ENCODE measurements at places on chromosomes 4 and X.

DNA sequence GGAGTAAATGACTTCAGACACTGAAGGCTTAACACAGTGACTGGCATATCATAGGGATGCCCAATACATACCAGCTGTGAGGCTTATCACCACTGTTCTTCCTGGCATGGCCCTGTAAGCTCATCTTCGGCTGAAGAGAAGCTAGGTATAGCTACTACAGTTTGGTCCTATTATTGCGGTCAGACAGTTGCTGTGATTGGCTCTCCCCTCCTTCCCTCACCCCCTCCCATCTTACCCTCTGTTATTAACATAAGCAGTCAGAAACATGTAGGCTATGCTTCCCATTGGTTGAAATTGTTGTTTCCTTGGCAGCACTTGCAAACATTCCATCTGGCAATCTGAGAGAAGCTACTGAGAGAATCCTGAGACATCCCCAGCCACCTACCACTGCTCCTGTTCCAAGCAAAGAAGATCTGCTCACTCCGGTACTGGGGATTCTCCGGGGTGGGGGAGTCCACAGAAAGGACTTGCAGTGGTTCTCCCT lies at the start of gene AKAP14:
TSS of gene AKAP14 (plus strand) at position 51 of the 484 bp plus-strand sequence. CDS start 7,331 bp downstream, outside the sequence.
- DNase-seq = peak; percentile 7

DNA sequence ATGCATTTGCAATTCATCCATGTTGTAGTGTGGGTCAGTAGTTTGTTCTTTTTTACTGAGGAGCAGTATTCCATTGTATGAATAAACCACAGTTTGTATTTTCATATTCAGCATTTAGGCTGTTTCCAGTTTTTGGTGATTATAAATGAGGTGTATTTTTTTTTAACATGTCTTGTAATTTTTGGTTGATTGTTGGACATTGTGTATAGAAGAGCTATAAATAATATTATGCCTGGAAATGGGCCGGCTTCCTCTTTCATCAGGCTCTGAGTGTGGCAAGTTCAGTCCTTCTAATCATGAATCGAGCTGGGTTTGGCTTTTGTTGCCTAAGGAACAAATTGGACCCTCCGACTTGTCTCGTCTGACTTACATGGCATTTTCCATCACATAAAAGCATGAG lies 115.7 kb downstream of the PSAPL1 start:
- no peak for DNase-seq

- DNase-seq = no peak
Observed at GRCh38 chr4:123116412-123116811, 194.0 kb upstream of the NUDT6 start.

DNA sequence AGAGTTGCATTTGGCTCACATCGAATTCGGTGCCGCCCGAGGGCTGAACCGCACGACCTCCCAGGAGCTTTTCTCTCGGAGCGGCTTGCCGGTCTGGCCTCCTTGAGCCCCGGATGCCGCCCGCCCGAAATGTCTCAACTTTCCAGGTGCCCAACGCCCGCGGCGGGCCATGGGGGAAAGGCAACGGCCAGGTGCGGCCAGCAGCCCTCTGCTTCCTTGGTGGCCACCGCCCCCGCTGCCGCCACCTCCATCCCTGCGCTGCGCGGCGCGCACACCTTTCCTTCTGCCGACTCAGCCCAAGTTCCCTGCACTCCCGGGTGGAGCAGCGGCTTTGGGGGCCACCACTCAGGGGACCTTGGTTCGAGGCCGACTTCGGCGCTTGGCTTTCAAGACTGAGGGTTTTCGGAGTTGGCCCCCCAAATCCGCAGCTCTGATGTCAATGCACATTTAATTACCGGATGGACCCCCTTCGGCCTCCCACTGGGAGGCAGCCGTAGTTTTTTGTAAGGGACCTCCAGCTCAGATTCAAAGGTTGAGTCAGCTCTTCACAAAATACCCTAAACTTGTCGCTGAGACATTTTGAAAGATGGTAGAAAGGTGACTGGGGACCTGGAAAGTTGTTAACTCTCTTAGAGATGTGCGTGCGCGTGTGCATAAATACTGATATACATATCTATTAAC lies 1.1 kb downstream of the AFF2 start:
- no peak for DNase-seq

- DNase-seq = peak; percentile 83
Observed at GRCh38 chr4:24475756-24476155, 108.6 kb downstream of the DHX15 start.

DNA sequence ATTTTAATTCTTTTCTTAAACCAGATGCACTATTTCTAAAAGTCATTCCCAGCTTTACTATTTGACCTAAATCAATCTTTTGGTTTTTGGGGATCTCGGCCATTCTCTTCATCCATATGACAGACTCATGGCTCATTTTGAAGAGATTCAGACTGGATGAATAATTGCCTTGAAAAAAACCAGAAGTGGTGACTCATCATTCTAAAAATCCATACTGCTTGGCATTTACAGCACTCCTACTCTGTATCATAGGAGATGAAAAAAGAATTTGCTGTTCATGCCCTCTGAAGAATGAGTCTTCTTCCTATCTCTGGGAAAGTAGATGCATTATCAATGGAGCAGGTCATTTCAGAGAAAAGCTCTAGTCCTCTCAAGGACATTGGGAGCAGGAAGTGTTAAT lies 220.5 kb upstream of the RPS6KA3 start:
- no peak for DNase-seq

- DNase-seq = no peak
Observed at GRCh38 chr4:108135549-108136209, 33.1 kb downstream of the LEF1 start.

- no peak for DNase-seq
Observed at GRCh38 chr4:37663552-37663951, 22.6 kb downstream of the RELL1 start.

DNA sequence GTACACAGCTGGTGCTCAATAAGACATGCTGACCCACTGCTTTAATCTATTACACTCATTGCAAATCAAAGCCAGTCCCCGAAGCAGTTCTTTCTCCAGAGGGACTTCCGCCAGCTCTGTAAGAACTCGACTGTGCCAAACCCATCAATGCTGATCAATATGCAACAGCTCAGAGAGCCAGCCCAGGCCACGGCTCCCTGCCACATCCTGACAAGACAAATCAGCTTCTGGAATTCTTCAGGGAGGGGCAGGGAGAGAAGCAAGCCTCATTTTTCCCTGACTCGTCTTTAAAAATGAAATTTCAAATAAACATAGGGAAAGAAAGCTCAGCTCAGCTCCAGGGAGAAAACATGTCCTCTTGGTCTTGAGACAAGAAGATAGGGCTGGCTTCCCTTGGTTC lies 5.3 kb upstream of the ADRA2C start:
- DNase-seq = no peak

DNA sequence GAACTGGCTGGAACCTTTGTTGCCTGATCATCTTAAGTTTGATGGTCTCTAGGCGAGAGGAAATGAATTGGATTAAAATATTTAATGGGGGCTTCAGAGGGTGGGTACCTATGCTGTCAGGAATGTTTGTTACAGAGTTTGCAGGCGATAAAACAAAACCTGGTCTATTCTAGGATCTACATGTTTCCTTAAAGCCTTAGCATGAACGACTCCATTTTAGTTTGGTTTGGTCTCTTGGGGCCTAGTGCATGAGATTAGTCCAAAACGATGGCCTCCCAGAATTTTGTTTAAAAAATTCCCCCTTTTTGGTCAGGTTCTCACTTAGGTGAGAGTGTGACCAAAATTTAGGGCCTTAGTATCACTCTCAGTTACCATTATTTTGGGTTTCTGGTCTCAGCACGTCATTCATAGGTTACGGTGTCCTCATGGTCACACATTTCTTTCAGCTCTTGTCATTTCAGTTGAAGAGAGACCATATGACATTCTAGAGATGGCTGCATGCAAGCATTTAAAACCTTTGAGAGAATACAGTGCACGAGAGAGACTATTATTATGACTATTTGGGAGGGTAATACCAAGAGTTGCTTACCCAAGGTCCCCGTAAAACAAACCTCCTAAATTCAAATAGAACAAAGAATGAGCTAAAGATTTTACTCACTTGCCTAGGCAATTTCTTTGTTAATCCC lies 13.8 kb downstream of the MOB1B start:
- DNase-seq = no peak

Measured in NCI-H2171 treated with DMSO at 0.1 percent for 48 hours (cell line).